Naive thymus-derived CD8-positive, alpha-beta T cell (primary cell): ENCODE measurements at places on chromosomes 5 and 9. TPM values are rescaled to one million over a fixed set of nuclear protein-coding genes. Genes with fewer than 3 reads are reported as not detected.

Gene INSYN2B
- not detected for total RNA-seq

DNA sequence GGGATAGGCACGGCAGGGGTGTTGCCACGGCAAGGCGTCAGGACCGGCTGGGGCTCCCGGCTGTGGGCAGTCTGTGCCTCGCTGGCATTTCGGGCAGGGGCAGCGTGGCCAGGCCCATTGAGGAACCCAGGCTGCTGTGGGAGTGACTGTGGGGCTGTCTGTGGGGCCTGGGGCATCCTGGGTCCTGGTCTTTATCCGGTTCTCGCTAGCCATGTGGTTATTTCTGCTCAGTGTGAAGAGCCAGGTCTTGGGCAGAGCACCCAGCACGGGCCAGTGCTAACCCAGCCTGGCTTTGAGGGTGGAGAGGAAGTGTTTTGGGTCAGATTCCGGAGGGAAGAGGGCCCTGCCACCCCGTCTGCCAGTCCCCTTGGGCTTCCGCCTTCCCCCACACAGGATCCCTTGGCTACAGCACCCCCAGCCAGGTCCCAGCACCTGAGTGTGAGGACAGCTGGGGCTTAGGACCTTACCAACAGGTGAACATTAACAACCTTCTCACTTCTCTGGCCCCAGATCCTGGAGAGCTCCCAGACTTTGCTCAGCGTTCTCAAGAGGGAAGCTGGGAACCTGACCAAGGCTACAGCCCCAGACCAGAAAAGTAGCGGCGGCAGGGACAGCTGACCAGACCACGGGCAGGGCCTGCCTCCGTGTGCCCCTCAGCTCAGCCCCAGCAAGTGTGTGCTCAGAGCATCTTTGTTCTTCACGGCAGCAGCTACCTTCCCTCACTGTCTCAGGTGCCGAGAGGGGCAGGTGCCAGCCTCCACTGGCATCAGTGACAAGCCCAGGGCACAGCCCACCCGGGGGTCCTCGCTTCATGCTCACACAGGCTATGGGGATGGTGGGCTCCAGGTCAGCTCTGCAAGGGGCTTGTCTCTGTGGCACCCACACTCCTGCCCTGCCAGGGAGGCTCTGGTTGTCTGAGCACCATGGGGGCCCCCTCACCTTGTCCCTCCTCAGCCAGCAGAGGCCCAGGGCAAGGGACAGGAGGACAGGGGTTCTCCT is 1.1 kb downstream of the SSNA1 start:
- DNase-seq: no peak
- H3K4me1 ChIP-seq: peaks cover 42% of the 10 kb centered on the region
- H3K27ac ChIP-seq: peak overlapping the region; percentile 95
- no peaks in the 10 kb centered on the region for H3K36me3 ChIP-seq
- peak overlapping the region; percentile 91 for H3K4me3 ChIP-seq
- no peaks in the 10 kb centered on the region for H3K27me3 ChIP-seq

Gene PLAC8L1
- total RNA-seq: 1.8 TPM

DNA sequence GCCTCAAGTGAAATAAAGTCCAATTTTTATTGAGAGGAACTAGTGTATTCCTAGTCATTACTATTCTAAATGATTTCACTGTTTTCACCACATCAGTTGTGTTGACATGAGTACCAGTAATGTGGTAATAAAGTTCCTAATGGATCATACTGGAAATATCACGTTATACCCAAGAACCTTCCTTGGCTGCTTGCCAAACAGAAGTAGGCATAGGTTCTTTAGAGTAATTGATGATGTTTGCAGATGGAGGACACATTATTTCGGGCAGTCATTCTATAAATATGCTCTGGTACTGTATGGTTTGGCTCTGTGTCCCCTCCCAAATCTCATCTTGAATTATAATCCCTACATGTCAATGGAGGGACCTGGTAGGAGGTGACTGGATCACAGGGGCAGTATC is 15.1 kb downstream of the SNCAIP start:
- no peak overlapping the region for H3K4me3 ChIP-seq
- no peak for DNase-seq
- no peaks in the 10 kb centered on the region for H3K36me3 ChIP-seq
- no peaks in the 10 kb centered on the region for H3K27me3 ChIP-seq

Gene OLFM1
- not detected for total RNA-seq

- no peak overlapping the region for H3K4me3 ChIP-seq
- H3K27ac ChIP-seq: no peak overlapping the region
- DNase-seq: no peak
- H3K4me1 ChIP-seq: no peaks in the 10 kb centered on the region
- H3K27me3 ChIP-seq: no peaks in the 10 kb centered on the region
- peaks cover 49% of the 10 kb centered on the region for H3K36me3 ChIP-seq
These were observed 27.4 kb downstream of the OXCT1 start for GRCh38 chr5:41842777-41843176.

Gene CTXN3
- not detected for total RNA-seq

DNA sequence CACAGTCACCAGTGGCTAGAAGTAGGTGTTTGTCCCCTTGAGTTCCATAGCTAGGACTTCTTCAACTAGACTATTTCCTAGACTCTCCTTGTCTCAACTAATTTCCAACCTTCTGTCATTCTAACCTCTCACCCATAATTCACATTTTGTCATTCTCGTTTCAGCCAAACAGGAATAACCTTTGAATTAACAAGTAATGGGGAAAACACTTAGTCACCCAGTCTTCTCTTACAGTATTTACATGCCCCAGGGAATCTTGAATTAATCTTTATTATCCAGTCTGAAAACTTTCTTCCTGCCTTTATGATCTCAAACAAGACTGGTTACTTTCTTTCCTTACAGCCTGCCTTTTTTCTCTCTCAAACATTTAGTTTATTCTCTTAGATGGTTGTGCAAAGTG is 63.3 kb upstream of the RUSC2 start:
- no peak overlapping the region for H3K4me3 ChIP-seq
- peaks cover 36% of the 10 kb centered on the region for H3K27me3 ChIP-seq
- no peak overlapping the region for H3K27ac ChIP-seq
- no peak for DNase-seq
- no peaks in the 10 kb centered on the region for H3K4me1 ChIP-seq
- H3K36me3 ChIP-seq: peaks cover 12% of the 10 kb centered on the region

GRCh38 chr5:108769352-108769751 is 21.7 kb downstream of the FER start:
- H3K27me3 ChIP-seq: no peaks in the 10 kb centered on the region
- peak overlapping the region; percentile 5 for H3K27ac ChIP-seq
- H3K36me3 ChIP-seq: no peaks in the 10 kb centered on the region
- no peak overlapping the region for H3K4me3 ChIP-seq

Gene FBLL1
- not detected for total RNA-seq

DNA sequence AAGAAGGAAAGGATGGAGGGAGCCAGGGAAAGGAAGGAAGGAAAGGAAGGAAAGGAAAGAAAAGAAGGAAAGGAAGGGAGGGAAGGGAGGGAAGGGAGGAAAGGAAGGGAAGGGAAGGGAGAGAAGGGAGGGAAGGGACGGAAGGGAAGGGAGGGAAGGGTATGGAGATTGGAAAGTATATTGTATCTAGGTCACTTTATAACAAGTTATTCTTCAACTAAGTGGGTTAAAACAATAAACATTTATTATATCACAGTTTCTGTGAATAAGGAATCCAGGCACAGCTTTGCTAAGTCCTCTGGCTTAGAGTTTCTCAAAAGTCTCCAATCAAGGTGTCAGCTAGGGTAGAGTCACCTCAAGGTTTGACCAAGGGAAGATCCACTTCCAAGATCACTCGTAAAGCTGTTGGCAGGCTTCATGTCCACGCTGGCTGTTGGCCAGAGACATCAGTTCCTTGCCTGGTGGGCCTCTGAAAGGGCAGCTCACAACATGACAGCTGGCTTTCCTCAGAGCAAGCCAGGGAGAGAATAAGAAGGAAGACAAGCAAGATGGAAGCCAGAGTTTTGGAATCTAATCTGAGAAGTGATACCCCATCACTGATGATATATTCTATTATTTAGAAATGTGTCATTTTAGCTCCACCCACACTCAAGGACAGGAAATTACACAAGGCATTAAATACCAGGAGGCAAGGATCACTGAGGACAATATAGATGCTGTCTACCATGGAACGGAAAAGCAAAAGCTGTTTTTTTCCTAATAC is 105.1 kb downstream of the DEPDC1B start:
- peaks cover 1% of the 10 kb centered on the region for H3K27me3 ChIP-seq
- H3K4me1 ChIP-seq: no peaks in the 10 kb centered on the region
- H3K36me3 ChIP-seq: no peaks in the 10 kb centered on the region
- no peak for DNase-seq
- no peak overlapping the region for H3K27ac ChIP-seq

DNA sequence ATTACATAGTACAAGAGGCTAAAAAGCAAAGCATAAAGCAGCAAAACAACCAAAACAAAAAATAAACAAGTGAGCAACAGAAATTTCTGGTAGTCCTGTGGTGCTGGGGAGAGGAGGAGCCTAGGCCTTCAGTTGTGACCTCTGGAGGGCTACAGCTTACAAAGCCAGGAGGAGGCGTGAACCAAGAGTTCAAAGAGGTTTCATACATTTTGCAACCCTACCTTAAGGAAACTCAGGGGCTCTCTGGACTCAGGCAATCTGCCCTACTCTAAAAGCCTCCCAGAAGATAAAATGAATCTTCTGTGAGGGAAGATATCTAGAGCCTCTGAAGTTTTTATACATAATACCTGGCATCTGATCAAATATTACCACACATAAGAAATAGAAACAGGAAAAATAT is 187.4 kb downstream of the AGTPBP1 start:
- H3K27ac ChIP-seq: no peak overlapping the region
- H3K4me1 ChIP-seq: peaks cover 4% of the 10 kb centered on the region
- H3K4me3 ChIP-seq: no peak overlapping the region

DNA sequence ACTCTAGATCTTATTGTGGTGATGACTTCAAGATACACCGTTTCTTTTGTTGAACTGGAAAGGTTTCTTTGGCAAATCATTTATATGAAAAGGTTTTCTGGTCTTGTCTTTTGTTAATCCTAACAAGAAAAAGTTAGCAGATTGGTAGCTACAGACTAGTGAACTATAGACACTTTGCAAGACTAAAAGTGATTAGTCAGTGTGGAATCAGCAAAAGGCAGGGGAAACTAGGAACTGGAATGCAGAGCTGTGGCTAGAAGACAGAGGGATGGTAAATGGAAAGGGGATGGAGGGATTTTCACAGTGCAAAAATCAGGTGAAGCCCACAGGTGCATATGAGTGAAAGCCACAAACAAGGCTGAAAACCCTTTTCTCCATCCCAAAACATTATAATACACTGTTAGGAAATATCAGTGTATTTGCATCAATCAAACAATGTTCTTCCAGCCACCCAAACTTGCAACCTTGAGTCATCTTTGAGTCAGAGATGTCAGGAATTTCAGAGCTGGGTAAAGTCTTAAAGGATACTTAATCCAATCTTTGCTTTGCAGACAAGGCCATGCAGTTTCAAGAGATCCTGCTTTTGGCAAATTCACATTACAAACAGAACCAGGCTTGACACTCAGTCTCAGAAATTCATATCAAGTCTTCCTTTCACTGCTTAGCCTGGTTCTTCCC is 52.7 kb downstream of the PLK2 start:
- no peak for DNase-seq
- no peak overlapping the region for H3K4me3 ChIP-seq
- H3K27ac ChIP-seq: no peak overlapping the region
- peaks cover 4% of the 10 kb centered on the region for H3K27me3 ChIP-seq
- no peaks in the 10 kb centered on the region for H3K4me1 ChIP-seq

Gene ARSI
- total RNA-seq: not detected

DNA sequence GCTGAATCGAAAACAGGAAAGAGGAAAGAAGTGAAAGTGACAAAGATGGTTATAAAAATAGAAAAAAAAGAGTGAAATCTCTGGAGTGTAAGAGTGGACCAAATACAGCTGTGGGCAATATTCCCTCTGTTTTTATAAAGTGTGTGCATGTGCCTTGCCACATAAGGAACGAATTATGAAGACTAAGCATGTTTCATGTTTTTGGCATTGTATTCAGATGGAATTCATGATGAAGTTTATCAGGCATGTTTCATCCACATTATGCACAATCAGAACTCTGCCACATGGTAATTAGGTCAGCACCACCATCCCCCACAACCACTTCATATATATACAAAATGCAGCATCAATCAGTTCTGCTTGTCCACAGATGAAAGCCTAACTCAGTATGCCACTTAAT is 348.0 kb downstream of the ZNF608 start:
- H3K4me1 ChIP-seq: peaks cover 8% of the 10 kb centered on the region
- H3K27me3 ChIP-seq: no peaks in the 10 kb centered on the region
- DNase-seq: no peak
- no peak overlapping the region for H3K27ac ChIP-seq
- H3K36me3 ChIP-seq: no peaks in the 10 kb centered on the region

DNA sequence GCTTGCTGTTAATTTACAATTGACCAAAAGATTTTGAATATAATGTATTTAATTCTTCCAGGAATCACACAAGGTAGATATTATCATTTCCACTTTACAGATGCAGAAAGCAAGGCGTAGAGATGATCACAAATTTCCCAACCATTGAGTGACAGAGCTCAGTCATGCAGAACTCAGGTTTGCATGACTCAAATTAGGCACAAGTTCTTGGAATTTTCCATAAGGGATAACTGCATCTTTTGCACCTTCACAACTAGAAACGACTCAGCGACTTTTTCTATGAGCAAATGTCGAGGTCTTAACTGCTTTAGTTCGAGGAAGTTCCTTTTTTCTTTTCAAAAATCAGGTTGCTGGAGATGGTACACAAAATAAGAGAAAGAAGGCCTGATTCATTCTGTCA is 265.5 kb upstream of the PAPPA start:
- no peak overlapping the region for H3K4me3 ChIP-seq
- peaks cover 3% of the 10 kb centered on the region for H3K27me3 ChIP-seq
- H3K36me3 ChIP-seq: no peaks in the 10 kb centered on the region
- no peaks in the 10 kb centered on the region for H3K4me1 ChIP-seq
- H3K27ac ChIP-seq: no peak overlapping the region
- no peak for DNase-seq

Gene PIP5KL1
- 1.8 TPM for total RNA-seq

DNA sequence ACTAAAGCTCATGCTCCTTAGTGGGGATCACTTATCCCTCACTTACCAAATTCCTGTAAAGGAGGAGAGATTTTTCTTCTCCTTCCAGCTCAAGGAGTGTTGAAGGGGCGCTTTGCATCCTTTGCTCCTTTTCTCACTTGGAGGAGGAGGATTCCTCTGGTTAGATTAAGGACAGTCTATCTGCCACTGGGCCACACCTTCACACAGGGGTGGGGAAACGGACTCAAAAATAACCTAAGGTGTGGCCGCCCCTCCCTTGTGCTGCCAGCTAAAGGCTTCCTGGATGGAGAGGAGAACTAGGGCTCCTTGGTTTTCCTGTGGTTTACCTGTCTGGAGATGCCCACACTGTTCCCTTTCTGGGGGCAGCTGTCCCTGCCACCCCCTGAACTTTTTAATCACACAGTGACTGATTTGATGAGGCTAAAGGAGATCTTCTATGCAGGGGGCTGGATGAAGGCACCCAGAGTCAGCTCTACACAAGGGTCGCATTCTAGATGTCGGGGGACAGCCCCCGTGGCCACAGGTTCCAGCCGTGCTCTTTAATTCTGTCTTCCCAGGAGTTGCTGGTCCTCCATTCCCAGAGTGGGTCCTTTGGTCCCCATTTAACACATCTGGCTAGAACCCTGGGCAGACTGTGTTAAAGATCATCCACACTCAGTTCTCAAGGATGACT is 14.4 kb downstream of the GLRX start:
- no peaks in the 10 kb centered on the region for H3K27me3 ChIP-seq
- H3K36me3 ChIP-seq: peaks cover 17% of the 10 kb centered on the region
- DNase-seq: no peak
- peak overlapping the region; percentile 87 for H3K4me3 ChIP-seq
- H3K27ac ChIP-seq: peak overlapping the region; percentile 95

Gene SLC1A3
- total RNA-seq: not detected

Gene TRIP13
- 0.55 TPM for total RNA-seq
